ENCODE measurements at places on chromosomes 7 and 10.

DNA sequence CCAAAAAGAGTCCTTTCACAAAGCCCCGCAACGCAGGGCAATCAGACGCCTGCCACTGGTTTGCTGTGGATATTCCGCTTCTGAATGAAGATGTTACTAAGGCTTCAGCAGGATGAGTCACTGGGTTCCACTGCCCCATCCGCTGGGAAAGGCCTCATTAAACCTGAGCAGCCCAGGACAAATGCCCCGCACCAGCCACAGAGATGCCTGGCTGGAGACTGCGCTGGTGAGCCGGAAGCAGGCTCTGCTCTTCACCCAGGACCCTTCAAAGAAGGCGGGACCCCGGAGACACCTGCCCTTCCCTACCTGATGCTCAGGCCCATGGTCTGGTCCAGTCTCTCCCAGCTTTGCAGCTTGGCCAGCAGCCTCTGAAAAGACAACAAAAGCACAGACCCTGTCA lies 19.8 kb downstream of the MAD1L1 start:
- no peak for DNase-seq

- no peak for DNase-seq
Observed at GRCh38 chr7:895451-896052, 19.2 kb downstream of the GET4 start.

- DNase-seq, result no peak
Observed at GRCh38 chr10:20986049-20986448, 88.9 kb upstream of the NEBL start.

GRCh38 chr7:141945356-141945755 lies 1.4 kb downstream of the CLEC5A start:
- DNase-seq, result no peak

DNA sequence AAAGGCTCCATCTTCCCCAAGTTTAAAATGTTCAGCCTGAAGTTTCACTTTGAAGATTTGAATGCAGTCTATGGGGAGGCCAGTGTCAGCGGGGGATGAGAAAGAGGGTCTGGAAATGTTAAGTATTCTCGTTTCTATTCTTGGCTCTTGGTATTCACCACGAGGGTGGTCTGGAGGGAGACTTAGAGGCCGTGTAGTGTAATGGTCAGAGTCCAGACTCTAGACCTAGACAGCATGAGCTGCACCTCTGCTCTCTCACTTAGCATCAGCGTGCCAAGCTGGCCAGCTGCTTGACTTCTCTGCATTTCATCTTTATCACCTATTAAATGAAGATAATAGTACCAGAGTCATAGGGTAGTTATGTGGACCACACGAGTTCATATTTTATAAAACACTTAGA lies 57.9 kb downstream of the MKX start:
- DNase-seq, result no peak
